ENCODE measurements at places on chromosomes 7 and 10.

DNA sequence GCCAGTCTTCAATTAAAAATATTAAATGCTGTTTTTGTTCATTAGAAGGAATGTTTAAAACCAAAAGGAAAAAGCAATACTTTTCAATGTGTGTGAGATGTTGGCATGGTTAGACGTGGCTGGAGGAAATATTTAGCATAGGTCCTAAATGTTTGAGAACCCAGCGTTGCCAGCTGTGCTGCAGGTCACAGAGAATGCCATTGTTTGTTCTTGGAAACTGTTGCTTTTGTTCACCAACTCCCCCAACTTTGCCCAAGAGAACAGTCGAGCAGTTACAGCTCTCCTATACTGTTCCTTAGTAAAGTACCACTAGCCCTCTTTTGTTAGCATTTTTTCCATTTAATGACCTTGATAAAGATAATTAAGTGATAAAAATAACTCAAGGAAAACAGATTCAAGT lies 44.5 kb upstream of the ELMO1 start:
- no peak for DNase-seq

- DNase-seq, result no peak
These were observed 134.8 kb downstream of the OAT start for GRCh38 chr10:124283949-124284250.

DNA sequence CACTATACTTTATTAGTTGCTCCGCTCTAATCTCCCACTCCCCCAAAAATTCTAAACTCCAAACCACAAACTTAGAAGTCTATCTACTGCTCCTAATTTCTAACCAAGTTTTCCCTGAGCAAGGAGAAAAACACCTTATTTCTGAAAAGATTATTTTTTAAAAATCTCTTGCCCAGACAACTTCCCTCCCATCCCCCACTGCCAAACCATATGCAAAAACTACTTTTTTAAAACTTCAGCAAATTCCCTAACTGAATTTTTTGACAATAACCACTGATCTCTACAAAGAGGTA lies 1.9 kb downstream of the UBE2H start:
- no peak for DNase-seq

DNA sequence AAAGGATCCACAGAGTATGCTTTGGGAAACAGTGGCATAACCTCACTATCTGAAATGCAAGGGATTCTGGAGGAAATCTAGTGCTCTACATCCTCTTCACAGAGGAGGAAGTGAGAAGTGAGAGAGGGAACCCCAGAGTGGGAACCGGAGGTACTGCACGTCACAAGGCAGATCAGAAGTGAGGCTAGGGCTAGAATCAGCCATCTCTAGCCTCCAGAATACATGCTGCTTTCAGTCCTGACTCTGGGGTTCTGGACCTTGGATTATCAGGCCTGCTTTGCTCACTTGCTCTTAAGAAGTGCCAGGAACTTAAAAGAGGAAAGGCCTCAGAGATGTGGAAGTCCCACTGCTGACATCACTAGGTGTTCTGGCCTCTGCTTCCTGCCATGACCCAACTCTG lies 25.7 kb downstream of the ZNF503 start:
- no peak for DNase-seq

DNA sequence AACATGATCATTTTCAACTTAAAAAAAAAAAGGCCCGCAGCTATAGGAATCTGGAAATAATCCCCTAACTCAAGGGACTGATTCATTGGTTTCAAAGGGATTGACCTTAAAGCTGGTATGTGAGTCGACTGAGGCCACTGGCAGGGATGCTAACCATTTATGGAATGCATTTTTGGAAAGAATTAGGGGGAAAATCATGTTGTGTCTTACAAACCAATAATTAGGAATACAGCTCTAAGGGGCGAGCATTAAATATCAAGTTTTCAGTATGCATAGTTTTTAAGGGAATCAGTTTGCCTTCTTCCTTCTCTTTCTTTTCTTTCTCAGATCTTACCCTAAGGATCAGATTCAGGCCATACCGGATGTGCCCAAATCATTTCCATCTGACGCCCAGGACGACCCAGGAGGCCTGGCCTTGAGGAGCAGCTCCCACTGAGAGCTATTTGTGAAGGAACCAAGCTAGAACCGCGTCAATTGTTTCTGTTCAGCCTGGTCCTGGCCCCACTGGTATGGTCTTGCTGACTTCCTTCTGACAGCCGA lies 48.7 kb downstream of the BPGM start:
- no peak for DNase-seq

DNA sequence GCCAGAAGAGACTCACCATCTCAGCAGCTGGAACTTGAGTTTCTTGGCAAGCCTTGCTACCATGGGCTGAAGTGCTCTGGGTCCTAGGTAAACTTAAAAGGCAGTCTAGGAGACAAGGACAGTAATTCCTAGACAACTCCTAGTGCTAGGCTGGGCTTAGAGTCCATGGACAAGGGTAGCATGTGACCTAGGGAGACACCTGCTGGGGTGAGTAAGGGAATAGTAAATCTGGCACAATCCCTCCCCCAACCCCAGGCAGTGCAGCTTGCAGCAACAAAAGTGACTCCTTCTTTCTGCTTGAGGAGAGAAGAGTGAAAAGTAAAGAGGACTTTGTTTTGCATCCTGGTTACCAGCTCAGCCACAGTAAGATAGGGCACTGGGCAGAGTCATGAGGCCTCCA lies 316.5 kb upstream of the IMMP2L start:
- no peak for DNase-seq

- DNase-seq, result no peak
These were observed 38.2 kb downstream of the WDR37 start for GRCh38 chr10:1094112-1095057.

- no peak for DNase-seq
These were observed 229.0 kb downstream of the BICC1 start for GRCh38 chr10:58741673-58742072.

GRCh38 chr7:55063061-55063460 lies 44.2 kb downstream of the EGFR start:
- DNase-seq, result no peak

GRCh38 chr10:123974406-123974805 lies 82.8 kb upstream of the CPXM2 start:
- DNase-seq, result no peak

- no peak for DNase-seq
These were observed 5.2 kb downstream of the CHN2 start for GRCh38 chr7:29199776-29200175.

- DNase-seq, result no peak
These were observed 47.4 kb downstream of the PRPF18 start for GRCh38 chr10:13634207-13634606.

GRCh38 chr7:51029701-51030191 lies 247.1 kb upstream of the GRB10 start:
- DNase-seq, result no peak

DNA sequence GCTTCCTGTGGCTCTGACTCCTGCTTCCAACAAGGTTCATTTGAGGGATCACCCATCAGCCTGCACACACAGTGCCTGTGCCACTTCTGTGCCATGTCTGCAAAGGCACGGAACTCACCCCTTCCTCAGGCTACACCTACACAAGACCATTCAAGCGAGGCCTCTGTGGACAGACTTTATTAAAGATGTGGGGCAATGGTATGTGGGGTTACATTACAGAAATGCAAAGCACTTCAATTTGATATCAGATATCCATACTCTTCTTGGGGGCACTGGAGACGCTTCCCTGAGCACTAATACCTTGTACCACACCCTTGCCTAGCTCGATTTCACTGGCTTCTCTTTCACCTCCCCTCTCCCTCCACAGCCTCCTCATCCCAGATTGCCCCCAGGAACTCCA lies 84.4 kb upstream of the FGL2 start:
- DNase-seq, result no peak

DNA sequence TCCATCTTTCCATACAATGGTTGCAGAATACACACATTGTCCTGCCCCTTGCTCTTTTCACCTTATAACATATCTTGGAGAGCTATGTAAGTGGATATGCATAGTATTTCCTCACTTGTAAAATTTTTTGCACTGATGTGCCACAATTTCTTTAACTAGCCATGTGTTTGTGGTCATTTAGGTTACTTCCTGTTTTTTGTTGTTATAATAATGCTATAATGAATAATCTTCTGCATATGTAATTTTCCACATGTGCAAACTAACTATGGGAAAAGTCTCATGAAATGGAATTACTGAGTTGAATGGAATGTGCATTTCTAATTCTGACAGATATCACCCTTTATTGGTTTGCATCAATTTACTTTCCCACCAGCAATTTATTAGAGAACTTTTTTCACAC lies 2.8 kb downstream of the TAS2R41 start:
- DNase-seq, result no peak

DNA sequence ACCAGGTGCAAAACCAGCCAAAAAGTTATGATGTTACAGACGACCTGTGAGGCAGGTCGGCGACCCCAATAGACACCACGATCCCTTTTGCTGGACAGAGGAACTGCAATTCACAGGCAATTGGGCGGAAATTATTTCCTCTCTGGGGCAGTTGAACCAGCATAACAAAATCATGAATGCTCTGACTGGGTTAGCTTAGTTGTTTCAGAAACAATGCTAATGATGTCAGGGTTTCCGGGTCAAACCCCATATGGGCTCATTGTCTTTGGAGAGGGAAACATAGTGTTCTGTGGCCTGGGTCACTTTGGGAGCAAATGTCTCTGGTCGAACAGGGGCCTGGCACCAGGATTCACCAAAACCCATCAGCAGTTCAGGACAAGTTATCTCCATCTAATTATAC lies 669.1 kb upstream of the NRP1 start:
- no peak for DNase-seq

DNA sequence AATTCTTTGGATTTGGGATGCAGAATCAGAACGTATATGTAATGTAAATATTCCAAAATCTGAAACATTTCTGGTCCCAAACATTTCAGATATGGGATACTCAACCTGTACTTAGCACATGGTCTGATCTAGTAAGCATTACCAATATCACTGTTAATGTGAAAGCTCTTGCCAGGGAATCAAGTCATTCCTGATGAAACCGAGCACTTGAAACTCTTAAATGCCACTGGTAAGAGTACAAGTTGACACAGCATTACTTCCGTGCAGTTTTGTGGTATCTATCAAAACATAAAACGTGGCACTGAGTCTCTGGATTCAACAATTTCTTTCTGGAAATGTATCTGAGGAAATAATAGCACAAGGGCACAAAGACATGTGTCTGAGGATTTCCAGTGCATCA lies 155.7 kb downstream of the RTKN2 start:
- DNase-seq, result no peak

DNA sequence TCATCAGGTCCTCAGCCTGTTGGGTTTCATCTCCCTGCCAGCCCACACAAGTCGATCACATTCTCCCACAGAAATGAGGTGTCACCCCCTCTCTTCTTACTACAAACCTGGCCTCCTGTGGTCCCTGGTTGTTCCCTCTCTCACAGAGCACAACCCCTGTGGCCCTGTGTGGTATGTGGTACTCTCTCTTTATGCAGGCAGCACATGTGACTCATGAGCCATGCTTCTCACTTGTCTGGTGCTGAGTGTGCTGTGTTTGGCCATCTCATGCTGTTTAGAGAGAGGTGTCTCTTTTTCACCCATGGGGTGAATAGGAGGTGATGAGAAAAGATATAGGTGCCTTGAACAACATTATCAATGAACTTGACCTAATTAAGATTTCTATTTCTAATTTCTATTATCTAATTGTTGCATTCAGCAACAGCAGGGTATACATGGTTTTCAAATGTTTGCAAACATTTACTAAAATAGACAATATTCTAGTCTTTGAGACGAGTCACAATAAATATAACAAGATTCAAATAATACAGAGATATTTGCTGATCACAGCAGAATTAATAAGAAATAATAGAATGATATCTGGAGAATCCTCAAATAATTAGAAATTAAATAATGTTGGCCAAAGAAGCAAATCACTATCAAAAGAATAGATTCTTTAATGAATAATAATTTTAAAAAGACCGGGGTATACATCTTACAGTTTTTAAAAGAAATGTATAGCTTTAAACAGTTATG lies 633.8 kb upstream of the IGFBP3 start:
- DNase-seq, result no peak

- no peak for DNase-seq
These were observed 4.1 kb upstream of the INTS1 start for GRCh38 chr7:1508277-1508758.

DNA sequence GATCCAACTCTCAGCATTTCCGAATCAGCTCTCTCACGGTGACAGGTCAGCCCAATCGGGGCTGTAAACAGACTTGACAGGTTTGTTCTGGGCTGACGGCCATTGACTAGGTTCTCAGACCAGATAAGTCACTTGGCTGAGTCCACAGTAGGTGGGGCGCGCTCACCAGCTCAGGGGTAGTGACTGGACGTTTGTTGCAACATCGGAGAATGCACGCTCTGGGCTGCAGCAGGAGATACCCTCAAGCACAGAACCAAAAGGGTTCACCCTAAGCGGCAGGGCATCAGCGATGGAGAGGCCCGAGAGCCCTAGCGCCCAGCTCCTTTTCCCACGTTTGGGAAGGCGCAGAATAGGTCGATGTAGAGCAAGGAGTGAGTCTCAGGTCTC lies 1.8 kb downstream of the KLLN start:
- peak; percentile 2 for DNase-seq

GRCh38 chr7:144873316-144873845 lies 37.5 kb upstream of the TPK1 start:
- DNase-seq, result no peak

- DNase-seq, result no peak
These were observed 21.2 kb upstream of the PWWP2B start for GRCh38 chr10:132375795-132376297.

DNA sequence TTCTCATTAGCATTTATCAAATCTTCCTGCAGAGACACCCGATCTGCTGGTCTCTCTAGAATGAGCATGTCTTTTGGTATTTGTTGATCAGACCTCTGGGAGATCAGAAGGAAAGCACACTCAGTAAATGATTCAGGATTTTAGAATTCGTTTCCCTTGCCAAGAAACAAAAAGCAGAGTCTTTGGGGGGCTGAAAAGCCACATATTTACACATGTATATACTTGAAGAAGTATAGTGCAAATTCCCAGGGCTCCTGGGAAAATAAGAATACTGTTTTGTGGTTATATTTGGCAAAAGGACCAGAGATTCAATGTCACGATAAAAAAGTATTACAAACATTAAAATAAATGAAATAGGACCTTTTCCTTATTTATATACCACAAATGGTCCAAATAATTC lies 100.2 kb downstream of the AGMO start:
- no peak for DNase-seq

GRCh38 chr7:36058020-36058592 lies 94.9 kb upstream of the EEPD1 start:
- DNase-seq, result no peak

DNA sequence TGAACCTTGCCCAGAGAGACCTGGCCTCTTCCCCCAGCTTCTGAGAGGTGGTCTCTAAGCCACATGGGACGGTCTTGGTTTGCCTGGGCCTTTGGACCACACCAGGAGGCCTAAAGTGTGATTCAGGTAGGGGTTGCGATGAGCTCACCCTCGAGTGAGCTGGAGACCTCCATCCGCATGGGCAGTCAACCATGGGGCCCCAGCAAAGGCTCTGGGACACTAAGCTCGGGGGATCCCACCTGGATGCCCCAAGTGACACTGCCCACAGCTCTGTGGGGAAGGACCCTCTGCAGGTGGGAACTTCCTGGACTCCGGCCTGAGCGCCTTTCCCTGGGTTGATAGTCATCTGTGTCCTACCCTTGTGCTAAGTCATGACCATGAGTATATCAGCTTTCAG lies 57.1 kb upstream of the FAM20C start:
- no peak for DNase-seq

GRCh38 chr10:62374862-62375710 lies 917 bp downstream of the ZNF365 start:
- DNase-seq, result peak; percentile 47
